Neural crest cell (in vitro differentiated cells): ENCODE measurements at places on chromosomes 1 and 21. TPM values are rescaled to one million over a fixed set of nuclear protein-coding genes. Genes with fewer than 3 reads are reported as not detected.

DNA sequence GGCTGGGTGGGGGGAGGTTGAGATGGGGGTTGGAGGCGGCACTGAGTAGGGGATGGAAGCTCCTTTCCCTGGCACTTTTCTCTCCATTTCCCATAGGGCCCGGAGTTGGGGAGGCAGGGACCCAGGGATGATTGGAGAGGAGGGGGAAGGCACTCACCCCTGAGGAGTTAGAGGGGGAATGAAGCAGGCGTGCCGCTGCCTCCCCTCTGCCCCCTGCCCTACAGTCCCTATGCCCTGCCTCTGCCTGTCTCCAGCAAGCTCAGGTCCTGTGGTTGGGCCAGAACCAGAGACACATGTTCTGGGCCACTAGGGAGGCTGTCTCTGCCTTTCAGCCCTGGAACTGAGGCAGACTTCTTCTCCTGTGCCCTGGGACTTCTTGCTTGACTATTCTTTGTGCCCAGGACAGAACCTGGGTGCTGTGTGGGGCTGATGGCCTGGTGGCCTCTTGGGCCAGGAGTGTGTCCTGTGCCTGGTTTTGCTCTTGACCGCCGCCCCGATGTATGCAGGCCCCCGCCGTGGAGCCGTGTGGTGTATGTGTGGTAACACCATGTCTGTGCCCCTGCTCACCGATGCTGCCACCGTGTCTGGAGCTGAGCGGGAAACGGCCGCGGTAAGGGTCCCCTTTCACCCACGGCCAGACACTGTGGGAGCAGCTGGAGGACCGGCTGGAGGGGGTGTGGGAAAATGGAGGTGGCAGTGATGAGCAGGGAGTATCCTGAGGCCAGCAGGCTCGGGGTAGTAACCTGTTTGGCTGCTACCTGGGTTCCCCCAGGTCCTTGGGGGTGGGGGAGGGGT is 1.4 kb downstream of the LYPLA2 start:
- peaks cover 3% of the 10 kb centered on the region for H3K27me3 ChIP-seq
- H3K4me1 ChIP-seq = peaks cover 18% of the 10 kb centered on the region
- peaks cover 7% of the 10 kb centered on the region for H3K36me3 ChIP-seq
- DNase-seq = no peak
- peak overlapping the region; percentile 99 for H3K4me3 ChIP-seq
- H3K27ac ChIP-seq = no peak overlapping the region

Gene ZC3H12A
- 3.0 and 3.6 TPM in 2 replicates for total RNA-seq

DNA sequence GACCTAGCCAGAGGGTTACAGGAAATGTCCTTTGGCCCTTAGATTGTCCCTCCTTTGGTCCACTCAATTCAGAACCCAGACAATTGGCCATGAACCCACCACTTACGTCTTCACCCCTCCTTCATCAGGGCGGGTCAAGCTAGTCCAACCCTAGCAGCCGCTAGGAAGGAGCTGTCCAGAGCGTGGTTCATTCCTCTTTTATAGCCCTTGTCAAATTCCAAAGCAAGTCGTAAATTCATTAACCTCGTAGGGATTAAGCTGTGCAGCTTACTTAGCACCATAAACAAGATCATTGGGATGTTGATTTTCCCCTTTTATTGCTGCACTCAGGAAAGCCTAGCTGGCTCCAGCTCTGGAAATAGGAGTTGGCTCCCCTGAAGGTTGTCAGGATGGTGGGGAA is 90.1 kb downstream of the TMEM53 start:
- H3K27me3 ChIP-seq = peaks cover 27% of the 10 kb centered on the region
- no peak for DNase-seq
- no peaks in the 10 kb centered on the region for H3K36me3 ChIP-seq
- no peak overlapping the region for H3K4me3 ChIP-seq

Gene FMO5
- 0.36 and 0.47 TPM in 2 replicates for total RNA-seq

Gene DMBX1
- not detected in 2 replicates for total RNA-seq

DNA sequence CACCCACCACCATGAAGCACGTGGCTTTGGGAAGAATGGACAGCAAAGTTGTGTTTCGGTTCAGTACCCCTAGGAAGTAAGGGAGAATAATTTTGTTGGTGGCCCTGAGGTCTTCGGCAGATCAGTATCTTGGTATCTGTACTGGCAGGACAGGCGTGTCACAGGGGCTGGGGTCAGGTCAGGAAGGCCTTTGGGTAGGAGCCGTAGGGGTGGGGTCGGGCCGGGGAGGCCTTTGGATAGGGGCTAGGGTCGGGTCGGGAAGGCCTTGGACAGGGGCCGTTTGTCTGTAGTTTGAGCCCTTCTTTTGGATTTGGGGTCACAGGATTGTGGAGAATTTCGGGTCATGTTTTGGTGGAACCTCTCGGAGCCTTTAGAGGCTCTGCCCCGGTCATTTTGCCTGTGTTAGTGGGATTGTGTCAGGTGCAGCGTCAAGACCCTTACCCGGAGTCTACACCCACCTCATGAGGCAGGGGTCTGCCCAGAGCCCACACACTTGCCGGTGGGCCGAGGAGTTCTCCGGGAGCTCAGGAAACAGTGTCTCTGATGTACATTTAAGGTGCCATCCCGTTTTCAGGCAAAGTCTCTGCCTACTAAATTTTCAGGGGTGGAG is 75.3 kb upstream of the COL6A1 start:
- peaks cover 3% of the 10 kb centered on the region for H3K36me3 ChIP-seq
- H3K4me3 ChIP-seq = no peak overlapping the region
- H3K27me3 ChIP-seq = no peaks in the 10 kb centered on the region

Gene OPRD1
- total RNA-seq = 2.8 and 3.9 TPM in 2 replicates

Gene FAM151A
- total RNA-seq = not detected in 2 replicates

DNA sequence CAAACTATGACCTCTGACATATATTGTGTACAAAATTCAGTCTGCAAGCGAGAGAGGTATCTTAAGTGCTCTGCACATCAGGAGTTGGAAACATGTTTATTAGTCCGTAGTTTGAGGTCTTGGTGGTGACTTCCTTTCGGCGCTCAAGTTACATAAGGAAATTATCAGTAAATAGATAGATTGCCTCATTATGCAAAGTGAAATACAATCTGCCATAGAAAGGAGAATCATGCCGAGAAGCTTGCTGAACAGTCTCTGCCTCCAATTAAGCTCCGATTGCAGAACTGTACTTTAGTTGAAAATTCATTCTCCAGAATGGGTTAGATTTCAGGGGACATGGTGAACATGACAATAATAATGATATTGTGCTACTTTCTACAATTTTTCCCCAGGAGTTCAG is 271.8 kb downstream of the BRINP2 start:
- no peaks in the 10 kb centered on the region for H3K36me3 ChIP-seq
- DNase-seq = no peak
- no peaks in the 10 kb centered on the region for H3K4me1 ChIP-seq
- no peak overlapping the region for H3K27ac ChIP-seq
- no peak overlapping the region for H3K4me3 ChIP-seq
- H3K27me3 ChIP-seq = peaks cover 7% of the 10 kb centered on the region

Gene CLEC20A
- not detected in 2 replicates for total RNA-seq

Gene GPBP1L1
- total RNA-seq = 73.6 and 74.9 TPM in 2 replicates

DNA sequence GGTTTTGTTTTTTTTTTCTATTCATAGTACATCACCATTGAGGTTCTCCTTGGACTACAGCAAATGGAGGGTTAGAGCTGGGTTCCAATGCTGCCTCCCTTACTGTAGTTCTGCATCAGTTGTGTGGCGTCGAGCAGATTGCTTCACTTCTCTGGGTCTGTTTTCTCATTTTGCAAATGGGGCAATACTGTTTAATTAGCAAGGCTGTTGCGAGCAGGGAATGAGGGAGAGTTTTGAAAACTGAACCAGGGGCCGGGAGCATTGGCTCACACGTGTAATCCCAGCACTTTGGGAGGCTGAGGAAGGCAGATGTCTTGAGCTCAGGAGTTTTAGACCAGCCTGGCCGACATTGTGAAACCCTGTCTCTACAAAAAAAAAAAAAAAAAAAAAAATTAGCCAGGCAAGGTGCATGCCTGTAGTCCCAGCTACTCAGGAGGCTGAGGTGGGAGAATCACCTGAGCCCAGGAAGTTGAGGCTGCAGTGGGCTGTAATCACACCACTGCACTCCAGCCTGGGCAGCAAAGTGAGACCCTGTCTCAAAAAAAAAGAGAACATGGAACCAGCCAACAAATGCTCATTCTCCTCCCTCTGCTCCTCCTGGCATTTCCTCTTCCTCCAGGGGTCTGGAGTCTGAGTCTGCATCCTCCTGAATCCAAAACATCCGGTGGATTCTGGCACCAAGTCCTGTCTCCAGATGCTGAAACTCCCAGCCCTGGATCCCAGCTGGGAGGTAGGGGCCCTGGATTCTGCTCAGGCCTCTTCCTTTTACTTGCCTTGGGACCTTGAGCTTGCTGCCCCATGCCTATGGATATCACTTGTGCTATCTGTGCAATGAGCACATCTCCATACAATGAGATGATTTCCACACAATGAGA is 3.7 kb upstream of the PLOD1 start:
- H3K36me3 ChIP-seq = no peaks in the 10 kb centered on the region
- peak overlapping the region; percentile 61 for H3K4me3 ChIP-seq
- no peak overlapping the region for H3K27ac ChIP-seq
- peaks cover 29% of the 10 kb centered on the region for H3K4me1 ChIP-seq

GRCh38 chr21:42330380-42331371 is 15.5 kb upstream of the TFF3 start:
- no peak overlapping the region for H3K4me3 ChIP-seq
- no peak for DNase-seq
- no peaks in the 10 kb centered on the region for H3K36me3 ChIP-seq

DNA sequence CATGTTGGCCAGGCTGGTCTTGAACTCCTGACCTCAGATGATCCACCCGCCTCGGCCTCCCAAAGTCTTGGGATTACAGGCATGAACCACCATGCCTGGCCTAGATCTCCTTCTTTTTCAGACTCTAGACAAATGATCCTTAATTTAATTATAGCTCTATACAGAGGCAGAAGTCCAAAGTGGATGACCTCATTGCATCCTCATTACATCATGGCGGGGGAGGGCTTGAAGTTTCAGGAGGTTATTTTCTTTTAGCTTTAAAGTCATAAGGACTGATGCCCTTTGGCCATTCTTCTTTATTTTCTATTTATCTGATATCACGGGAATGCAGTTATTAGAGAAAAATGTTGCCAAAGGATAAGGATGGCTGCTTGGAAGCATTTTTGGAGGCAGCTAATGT is 14.1 kb upstream of the MARK1 start:
- H3K27me3 ChIP-seq = peaks cover 3% of the 10 kb centered on the region
- peaks cover 5% of the 10 kb centered on the region for H3K4me1 ChIP-seq
- no peak for DNase-seq
- no peak overlapping the region for H3K27ac ChIP-seq

DNA sequence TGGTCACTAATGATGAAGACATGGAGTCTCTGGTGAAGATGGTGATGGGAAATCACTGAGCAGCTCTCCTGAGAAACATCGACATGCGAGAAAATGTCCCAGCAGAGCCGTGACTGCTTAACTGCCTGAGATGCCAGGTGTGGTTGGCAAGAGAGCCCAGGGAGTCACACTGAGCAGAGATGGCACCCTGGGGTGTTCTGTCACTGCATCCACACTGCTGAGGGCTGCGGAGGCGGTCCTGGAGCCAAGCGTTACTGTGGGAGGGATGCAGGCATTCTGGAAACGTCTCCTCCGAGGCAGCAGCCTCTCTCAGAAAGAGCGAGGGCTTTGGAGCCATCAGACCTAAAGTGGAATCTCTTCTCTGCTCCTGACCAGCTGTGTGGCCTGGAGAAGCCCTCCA is 57.2 kb downstream of the EPHB2 start:
- no peaks in the 10 kb centered on the region for H3K27me3 ChIP-seq
- peaks cover 16% of the 10 kb centered on the region for H3K4me1 ChIP-seq
- H3K4me3 ChIP-seq = no peak overlapping the region

DNA sequence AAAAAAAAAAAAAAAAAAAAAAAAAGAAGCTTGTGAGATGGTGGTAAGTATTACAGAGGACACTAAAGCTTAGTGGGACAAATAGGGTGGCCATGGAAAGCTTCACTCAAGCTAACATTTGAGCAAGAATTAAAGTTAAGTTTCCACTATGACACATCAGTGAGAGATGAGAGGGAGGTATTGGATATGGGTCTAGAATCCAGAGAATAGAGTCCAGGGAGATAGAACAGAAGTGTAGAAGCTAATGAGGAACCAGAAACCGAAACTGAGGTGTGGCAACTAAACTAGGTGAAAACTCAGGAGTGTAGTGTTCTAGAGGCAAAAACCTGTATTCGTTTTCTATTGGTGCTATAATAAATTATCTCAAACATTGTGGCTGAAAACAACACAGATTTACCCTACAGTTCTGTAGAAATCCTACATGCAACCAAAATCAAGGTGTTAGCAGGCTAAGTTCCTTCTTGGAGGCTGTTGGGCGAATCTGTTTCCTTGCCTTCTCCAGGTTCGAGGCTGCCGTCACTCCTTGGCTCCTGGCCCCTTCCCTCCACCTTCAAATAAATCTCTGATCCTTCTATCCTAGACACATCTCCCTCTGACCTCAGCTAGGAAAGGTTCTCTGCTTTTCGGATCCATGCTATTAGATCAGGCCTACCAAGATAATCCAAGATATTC is 36.2 kb downstream of the PTP4A2 start:
- H3K27me3 ChIP-seq = no peaks in the 10 kb centered on the region
- peaks cover 18% of the 10 kb centered on the region for H3K36me3 ChIP-seq
- no peak for DNase-seq
- no peaks in the 10 kb centered on the region for H3K4me1 ChIP-seq

Gene OR4F29
- total RNA-seq = not detected in 2 replicates

Gene BCL10
- total RNA-seq = 18.5 and 22.8 TPM in 2 replicates

- H3K27me3 ChIP-seq = no peaks in the 10 kb centered on the region
- no peaks in the 10 kb centered on the region for H3K36me3 ChIP-seq
- DNase-seq = no peak
- H3K4me1 ChIP-seq = peaks cover 54% of the 10 kb centered on the region
- no peak overlapping the region for H3K27ac ChIP-seq
Observed at GRCh38 chr1:154730986-154731489, 123.1 kb upstream of the ADAR start.

DNA sequence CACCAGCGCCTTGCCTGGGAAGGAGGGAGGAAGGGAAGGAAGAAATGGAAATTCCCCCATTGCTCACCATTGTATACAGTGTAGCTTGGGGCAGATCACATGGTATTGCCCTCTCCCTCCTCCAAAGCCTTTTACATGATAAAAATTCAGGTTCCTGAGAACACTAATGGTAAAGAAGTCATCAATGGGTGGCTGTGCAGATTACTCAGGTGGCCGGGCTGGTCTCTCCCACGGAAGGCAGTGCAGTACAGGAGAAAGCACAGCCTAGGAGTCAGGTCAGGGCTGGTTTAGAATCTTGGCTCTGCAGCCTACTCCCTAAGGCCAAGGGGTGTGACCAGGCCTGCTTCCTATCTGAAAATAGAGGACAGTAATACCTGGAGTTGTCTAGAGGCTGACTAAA is 107.9 kb downstream of the SUSD4 start:
- no peaks in the 10 kb centered on the region for H3K36me3 ChIP-seq
- no peaks in the 10 kb centered on the region for H3K27me3 ChIP-seq
- DNase-seq = no peak

DNA sequence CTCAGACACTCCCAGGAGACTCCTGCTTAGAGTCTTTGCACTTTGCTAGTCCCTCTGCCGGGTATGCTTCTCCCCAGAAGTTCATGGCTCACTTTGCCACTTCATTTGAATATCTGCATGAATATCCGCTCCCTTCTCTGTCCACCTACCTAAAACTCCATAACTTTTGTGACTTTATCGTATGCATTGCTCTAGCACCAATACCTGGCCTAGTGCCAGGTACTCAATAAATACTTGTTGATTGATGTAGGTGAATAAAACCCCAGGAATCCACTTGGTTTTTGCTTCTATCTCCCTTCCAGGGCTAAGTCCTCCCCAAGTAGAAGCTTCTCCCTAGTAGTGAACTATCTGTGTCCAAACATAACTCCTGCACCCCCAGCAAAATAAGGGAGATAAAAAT is 27.8 kb upstream of the CTTNBP2NL start:
- no peaks in the 10 kb centered on the region for H3K4me1 ChIP-seq
- no peak overlapping the region for H3K4me3 ChIP-seq
- DNase-seq = no peak
- no peaks in the 10 kb centered on the region for H3K36me3 ChIP-seq
- peaks cover 63% of the 10 kb centered on the region for H3K27me3 ChIP-seq
